ENCODE measurements at places on chromosomes 7 and 10.

DNA sequence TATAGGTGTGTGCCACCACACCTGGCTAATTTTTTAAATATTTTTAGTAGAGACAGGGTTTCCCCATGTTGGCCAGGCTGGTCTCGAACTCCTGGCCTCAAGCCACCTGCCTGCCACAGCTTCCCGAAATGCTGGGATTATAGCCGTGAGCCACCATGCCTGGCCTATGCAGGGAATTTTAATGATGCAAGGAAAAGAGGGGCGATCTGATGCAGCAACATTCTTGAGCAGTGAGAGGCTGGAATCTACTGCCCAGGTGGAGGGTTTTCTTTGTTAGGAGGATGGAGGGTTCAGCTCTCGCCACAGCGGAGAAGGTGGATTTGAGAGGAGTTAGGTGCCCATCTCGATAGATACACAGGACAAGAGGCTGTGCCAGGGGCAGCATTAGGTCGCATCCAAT lies 332.3 kb downstream of the GATA3 start:
- DNase-seq, result no peak

DNA sequence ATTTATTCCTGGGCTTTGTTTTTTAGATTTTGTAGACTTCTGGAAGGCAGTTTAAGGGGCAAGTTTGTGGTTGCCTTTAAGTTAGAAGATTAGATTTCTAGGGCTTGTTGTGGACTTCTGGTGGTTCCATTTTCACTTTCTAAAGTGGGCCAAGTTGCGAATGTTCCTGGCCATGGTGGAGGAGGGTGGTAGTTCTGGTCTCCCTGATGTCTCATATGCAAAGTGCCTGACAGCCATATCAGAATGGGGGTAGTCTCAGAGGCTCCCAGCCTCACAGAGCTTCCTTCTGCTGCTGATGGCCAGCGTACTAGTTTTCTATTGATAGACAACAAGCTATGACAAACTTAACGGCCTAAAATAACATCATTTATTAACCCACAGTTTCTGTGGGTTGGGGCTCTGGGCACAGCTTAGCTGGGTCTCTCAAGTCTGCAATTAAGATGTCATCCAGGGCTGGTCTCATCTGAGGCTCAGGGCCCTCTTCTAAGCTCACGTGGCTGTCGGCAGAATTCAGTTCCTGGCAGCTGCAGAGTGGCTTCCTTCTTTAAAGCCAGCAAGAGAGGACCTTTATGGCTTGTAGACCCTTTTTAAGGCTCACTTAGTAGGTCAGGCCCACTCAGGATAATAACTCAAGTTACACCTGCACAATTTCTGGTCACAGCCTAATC lies 44.8 kb downstream of the BMPER start:
- no peak for DNase-seq

GRCh38 chr10:19385846-19386450 lies 337.3 kb downstream of the MALRD1 start:
- no peak for DNase-seq

DNA sequence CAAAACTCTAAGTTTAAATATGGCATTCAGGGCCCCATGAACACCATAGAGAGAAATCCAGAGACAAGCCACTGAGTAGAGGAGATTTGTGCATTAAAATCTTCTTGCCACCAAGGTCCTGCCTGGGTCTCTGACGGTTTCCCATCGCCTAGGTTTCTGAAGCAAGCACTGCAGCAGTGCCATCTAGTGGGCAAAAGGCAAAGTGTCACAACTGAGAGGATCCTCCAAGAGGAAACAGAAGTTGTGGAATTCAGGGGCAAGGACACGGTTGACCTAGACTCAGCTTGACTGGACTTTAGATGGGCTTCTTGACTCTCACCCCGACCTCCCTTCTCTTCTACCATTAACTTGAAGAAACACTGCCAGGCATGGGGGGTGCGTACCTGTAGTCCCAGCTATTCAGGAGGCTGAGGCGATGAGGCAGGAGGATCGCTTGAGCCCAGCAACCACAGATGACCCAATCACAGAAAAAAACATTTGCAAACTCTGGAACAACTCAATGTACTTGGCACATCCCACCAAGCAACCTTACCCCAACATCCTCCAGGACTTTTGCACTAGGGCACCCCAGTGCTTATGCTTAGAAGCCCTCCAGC lies 604.1 kb downstream of the GALNT17 start:
- DNase-seq, result no peak

DNA sequence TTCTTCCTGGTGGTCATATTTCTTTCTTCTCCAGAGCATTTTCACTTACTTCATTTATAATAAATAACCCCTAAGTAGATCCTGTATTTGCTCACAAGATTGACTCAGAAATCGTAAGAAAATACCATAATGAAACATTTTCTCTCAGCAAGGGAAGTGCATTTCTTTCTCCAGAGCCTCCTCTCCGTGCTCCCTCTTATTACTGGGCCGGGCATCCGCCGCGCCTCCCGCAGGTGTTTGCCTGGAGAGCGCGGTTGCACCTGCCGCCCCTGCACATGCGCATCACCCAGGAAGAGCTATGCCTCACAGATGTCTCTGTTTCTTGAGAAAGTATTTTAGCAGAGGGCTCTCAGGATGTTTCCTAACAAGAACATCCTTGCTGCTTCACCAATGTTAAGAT lies 509.2 kb downstream of the TCERG1L start:
- no peak for DNase-seq

GRCh38 chr7:148623586-148624282 lies 33.2 kb downstream of the C7orf33 start:
- no peak for DNase-seq

- DNase-seq, result no peak
Observed at GRCh38 chr10:28971255-28971654, 293.9 kb downstream of the BAMBI start.

- no peak for DNase-seq
Observed at GRCh38 chr7:90984692-90985091, 279.5 kb upstream of the FZD1 start.

DNA sequence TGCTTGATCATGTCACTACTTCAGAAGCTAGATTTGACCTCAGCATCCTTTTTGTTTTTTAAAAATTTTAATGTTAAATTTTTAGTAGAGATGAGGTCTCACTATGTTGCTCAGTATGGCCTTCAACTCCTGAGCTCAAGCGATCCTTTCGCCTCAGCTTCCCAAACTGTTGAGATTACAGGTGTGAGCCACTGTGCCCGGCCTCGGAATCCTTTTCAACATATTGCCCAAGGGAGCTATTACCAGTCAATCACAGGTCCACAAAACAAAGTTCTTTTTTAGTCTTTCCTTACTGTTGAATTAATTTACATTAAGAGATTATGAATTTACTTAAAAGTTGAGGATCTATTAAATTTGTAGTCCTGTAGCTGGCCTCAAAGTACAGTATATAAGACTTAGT lies 37.7 kb downstream of the CCSER2 start:
- no peak for DNase-seq

DNA sequence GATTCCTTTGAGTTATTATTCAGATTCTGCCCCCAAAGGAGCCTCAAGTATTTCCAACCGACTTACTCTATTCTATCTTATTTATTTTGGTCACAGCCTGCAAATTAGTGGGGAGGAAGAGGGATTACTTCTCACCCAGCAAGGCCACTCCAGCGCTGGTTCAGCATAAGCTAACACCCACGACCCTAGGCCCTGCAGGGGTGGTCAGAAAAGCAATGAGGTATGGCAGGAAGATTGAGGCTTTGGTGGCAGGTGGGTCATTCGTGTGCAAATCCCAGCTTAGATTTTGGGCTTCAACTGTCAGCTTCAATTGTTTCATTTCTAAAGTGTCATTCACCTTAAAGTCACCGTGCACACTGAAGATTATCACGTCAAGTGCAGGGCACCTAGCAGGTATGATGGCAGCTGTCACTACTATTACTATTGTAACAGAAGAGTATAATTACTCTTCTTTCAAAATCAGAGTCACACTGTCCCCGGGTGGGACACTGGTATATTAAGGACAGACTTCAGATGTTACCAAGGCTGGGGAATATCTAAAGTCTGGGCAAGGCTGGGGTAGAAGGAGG lies 48.8 kb upstream of the OPTN start:
- DNase-seq, result no peak

DNA sequence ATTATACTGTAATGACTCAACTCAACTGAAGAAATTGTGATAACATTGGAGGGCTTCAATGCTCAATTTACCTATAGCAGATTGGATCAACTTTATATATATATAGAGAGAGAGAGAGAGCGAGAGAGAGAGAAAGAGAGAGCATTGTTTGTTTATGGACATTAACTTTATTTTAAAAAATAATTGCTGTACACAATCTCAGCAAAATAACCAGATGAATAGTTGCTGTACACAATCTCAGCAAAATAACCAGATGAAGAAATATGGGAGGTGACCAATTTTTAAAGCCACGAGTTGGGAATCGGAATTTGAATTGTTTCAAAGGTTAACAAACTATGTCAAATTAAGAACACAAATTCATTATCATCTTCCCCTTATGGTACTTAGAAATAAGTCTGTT lies 319.9 kb downstream of the NXPH1 start:
- no peak for DNase-seq

GRCh38 chr7:111667488-111667887 lies 105.2 kb upstream of the IMMP2L start:
- DNase-seq, result no peak

All from activated T-helper 1 cell treated with Interleukin-2 at 50 U/mL for 16 hours (primary cell).